NCI-H187 treated with DMSO at 0.1 percent for 48 hours (cell line): ENCODE measurements at places on chromosomes 12 and 14.

DNA sequence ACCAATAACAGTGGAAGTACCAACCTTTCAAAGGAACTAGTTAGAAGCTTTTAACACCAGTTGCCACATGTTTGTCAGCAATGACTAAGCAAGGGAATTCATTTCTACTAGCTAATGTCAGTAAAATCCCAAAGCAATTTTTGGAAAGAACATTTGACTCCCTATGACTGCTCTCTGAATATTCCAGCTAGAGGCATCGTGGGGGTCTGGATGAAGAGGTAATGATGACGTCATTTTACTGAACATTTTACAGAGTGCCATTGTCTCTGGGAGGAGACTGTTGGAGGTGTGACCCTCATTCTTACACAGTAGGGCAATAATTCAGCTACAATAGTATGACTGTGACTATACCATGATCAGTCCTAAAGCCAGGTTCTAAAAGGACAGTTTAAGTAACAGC is 204.8 kb downstream of the ITPR2 start:
- no peak for DNase-seq

GRCh38 chr12:120237360-120238171 is 28.0 kb downstream of the PXN start:
- no peak for DNase-seq

DNA sequence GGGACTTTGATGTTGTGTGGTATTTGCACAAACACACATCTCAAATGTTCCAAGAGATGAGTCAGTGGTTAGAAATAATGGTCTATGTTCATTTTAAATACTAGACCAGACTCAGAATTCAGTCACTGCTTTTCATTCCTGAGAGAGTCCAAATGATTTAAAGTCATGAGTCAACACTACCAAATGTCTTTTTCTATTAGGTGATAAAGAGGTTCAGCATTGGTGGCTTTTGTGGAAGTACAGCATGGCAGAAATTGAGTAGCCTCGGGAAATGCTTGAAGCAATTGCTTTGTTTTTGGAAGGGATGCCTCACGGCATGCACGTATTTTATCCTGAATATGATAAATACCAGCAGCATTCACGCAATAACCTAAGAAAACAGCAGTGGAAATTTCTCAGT is 115.7 kb downstream of the DIO2 start:
- no peak for DNase-seq

DNA sequence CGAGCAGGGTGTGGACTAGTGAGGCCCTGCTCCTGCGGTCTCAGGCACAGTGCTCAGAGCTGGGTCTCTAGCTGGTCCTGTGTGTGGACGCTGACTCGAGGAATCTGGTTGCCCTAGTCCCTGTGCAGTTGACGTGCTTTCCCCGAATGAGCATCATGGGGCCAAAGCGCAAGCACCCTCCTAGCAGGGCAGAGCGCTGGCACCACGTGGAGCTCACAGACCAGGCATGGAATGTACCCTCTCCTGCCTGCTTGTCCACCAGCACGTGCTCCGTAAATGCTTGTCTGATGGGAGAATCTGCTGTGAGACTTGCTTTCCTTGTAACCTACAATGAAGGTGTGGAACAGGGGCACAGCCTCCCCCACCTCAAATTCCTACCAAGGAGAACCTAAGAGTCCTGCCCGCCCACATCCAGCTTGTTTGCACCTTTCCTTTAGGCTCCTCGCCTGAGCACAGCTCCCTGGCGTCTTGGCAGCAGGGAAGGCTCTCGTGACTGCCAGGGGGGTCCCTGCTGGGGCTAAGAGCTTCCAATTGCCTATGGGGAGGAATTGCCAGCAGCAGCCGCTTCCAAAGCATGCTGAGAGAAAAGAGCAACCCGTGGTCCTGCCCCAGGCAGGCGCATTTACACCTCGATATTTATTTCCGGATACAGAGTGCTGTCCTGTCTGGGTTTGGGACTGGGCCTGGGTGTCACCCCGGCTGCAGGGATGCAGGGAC is 125.0 kb downstream of the PIWIL1 start:
- DNase-seq = no peak

GRCh38 chr14:103081951-103082350 is 2.1 kb upstream of the LBHD2 start:
- no peak for DNase-seq

- DNase-seq = no peak
Observed at GRCh38 chr12:17286874-17287273, 680.9 kb upstream of the LMO3 start.

GRCh38 chr12:65885716-65886115 is 61.4 kb downstream of the HMGA2 start:
- DNase-seq = no peak

DNA sequence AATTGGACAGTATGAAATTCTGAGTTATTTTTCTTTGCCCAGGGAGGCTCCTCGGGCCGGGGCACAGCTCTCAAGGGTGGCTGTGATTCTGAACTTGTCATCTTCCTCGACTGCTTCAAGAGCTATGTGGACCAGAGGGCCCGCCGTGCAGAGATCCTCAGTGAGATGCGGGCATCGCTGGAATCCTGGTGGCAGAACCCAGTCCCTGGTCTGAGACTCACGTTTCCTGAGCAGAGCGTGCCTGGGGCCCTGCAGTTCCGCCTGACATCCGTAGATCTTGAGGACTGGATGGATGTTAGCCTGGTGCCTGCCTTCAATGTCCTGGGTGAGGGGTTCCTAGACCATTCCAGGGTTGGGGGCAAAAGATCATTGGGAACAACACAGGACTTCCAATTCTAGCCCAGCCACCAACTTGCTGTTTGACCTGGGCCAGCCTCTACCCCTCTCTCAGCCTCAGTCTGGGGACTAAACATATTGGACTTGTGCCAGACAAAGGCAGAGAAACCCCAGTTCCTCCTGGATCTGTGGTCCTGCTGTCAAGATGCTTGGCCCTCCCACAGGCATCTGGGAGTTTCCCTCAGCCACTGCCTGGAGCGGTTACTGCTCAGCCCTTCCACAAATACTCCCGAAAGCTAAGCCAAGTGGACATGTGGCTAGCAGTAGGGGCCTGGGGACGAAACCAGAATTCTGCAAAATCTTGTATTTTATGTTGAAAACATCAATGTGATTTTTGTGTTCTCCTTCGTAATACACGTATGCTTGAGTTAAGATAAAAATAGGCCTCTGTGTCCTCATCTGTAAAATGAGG is 3.5 kb downstream of the OAS3 start:
- DNase-seq = no peak

DNA sequence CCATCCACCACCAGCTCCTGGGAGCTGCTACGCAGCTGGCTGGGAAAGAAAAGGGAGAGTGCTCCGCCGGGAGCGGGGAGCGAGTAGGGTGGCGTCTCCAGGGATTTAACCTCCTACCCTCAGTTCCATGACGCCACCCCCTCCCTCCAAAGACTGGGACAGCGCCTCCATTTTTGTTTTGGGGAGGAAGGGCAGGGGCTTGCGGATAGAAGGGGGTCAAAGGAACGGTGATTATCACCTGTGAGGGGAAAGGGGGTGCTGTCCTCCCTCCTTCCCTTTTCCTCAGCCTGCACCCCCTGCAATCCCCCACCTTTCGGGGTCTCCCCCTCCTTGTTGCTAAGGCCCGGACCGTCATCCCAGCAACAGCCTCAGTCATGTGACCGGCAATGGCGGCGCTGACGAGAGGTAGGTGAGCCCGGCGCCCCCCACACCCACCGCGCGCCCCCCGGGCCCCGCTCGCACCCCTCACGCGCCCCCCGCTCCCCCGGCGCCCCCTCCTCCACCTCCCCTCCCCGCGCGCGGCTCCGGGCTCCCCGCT is at the start of gene DTX3:
DTX3 (plus strand) TSS at position 371 of the 538 bp plus-strand sequence. CDS start 1,694 bp downstream, outside the sequence.
- DNase-seq = no peak

GRCh38 chr12:95633049-95633731 is 81.9 kb upstream of the USP44 start:
- DNase-seq = no peak

DNA sequence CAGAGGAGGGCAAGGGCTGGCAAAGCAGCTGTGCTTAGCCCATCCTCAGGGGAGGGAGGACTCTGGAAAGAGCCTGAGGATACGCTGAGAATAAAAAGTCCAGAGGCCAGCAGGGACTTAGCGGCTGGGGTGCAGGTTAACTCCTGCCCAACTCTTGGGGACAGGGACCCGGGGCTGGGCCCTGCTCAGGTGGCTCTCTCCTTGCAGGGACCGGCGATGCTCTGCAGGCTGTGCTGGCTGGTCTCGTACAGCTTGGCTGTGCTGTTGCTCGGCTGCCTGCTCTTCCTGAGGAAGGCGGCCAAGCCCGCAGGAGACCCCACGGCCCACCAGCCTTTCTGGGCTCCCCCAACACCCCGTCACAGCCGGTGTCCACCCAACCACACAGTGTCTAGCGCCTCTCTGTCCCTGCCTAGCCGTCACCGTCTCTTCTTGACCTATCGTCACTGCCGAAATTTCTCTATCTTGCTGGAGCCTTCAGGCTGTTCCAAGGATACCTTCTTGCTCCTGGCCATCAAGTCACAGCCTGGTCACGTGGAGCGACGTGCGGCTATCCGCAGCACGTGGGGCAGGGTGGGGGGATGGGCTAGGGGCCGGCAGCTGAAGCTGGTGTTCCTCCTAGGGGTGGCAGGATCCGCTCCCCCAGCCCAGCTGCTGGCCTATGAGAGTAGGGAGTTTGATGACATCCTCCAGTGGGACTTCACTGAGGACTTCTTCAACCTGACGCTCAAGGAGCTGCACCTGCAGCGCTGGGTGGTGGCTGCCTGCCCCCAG is 2.8 kb downstream of the B3GNT4 start:
- no peak for DNase-seq

- no peak for DNase-seq
Observed at GRCh38 chr12:113796852-113797534, 169.1 kb downstream of the RBM19 start.

DNA sequence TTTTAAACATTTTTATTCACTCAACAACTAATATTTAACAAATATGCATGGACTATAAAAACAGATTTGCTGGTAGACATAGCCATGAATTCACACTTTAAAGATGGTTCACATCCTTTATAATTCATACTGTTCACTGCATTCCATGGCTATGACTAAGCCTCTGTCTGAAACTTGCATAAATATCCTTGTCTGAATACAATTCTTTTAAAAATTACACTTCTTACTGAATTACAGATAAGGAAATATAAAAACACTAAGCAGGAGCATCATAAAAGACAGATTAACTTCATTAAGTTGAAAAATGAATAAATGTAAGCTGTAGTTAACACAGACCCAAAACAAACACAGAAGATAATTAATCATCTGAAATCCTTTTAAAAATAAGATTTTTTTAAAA is 53.8 kb downstream of the GXYLT1 start:
- no peak for DNase-seq

- no peak for DNase-seq
Observed at GRCh38 chr14:42407153-42407552, 800.5 kb downstream of the LRFN5 start.

DNA sequence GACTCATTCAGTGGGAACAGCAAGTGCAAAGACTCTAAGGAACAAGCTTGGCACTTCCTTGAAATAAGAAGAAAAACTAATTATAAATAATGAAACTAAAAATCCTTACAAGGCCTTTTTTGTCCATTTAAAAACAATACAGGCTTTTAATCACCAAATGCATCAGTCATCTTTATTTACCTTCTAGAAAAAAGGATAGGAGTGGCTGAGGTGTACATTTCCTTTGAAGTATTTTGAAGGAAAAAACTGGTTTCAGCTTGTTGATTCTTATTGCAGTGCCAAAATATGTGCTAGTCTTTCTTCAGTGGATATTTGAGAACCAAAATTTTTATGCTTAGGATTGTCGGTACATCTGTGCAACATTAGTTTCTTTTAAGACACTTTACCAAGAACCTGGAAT is 29.8 kb downstream of the MED21 start:
- no peak for DNase-seq

DNA sequence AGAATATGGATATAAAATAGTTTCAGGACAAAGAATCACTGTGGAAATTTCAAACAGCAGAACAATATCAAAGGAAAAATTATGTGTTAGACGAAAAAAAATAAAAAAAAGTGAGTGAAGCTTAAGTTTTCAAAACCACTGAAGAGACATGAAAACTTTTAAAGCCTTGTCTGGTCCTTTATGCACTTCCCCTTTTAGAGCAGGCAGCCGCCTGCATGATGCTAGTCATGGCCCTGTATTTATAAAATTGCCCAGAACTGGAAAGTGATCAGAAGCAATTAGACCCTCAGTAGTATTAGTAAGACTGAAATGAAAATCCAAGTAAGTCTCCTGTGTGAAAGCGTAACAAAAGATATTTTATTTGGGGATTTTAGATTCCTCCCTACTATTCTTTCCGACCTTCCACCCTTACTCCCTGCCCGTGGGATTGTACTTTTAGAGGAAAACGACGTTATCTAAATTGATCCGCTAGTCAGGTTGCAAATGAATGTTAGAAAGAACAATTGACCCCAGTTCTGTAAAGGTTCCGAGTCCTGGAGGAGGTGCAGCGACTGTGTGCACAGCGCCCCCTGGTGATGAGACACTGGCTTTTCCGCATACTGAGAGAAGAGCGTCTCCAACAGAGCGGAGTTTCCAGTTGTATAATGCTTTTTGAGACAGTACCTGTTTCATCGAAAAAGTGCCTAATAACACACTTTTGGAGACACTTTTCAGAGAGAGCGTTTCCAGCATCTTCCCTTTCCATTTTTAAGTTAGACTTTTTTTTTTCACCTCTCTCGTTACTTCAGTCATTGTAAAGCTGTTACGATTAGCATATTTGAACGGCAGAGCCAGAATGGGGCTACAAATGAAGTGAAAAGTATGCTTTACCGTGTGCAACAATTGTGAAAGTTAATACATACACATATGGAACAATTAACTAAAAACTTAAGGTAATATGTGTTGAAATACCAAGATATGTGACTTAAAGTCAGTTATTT is 12.4 kb downstream of the MGST1 start:
- DNase-seq = no peak

DNA sequence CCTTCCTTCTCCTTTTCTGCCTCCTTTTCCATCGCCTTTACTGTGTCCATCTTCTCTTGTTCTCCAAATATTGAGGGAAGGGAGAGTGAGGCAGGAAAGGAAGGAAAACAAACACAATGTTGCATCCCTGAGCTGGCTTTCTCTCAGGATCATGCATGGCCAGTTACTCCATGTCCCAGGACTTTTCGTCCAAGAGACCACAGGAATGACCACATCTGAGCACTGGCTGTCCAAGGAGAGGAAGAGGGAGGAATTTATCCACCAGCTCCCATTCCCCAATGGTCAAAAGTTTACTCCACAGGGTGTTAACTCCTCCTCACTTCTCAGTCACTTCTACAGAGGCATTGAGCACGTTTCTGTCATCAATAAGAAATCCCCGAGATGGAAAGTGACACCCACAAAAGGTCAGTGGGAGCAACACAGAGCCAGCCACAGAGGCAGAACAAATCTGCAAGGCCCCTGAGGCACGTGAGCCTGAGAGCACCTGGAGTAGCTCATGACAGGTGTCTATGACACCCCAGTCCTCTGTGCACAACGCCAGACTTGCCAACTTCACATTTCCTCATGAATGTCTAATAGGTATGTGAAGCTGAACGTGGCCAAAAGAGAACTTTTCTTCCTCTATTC is 177.3 kb upstream of the NUDT4 start:
- no peak for DNase-seq
